GOT3 (cell line): ENCODE measurements at places on chromosomes 7 and 10.

DNA sequence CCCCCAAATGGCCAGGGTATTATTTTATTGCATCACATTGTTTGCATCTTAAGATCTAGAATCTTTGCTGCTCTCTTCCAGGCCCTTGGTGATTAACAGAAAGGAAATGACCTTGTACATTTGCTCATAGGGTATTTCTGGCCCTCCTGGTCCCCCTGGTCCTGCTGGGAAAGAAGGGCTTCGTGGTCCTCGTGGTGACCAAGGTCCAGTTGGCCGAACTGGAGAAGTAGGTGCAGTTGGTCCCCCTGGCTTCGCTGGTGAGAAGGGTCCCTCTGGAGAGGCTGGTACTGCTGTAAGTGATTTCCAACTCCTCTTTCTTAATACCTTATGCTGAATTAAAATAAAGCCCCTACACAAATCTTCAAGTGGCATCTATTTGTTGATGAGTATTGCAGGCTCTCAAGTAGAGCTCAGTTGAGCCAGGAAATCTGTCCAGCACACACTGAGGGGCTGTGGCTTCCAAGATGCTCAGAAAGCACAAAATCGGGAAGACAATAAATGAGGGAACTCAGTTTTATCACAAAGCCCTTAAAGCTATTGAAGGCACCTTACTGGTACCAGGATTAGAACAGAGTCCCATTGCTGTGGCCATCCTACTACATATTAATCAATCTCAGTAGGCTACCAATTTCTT is 28.2 kb downstream of the COL1A2 start:
- DNase-seq = no peak

- DNase-seq = no peak
Measured at GRCh38 chr10:70771311-70772194, 13.6 kb downstream of the TBATA start.

GRCh38 chr7:111638078-111638477 is 75.8 kb upstream of the IMMP2L start:
- no peak for DNase-seq

GRCh38 chr10:124447751-124448466 is 1.9 kb downstream of the NKX1-2 start:
- DNase-seq = no peak

- no peak for DNase-seq
Measured at GRCh38 chr10:10996966-10997620, 20.6 kb upstream of the CELF2 start.

GRCh38 chr10:6053816-6054631 is 8.1 kb downstream of the IL2RA start:
- DNase-seq = no peak

GRCh38 chr7:95389516-95389915 is 6.7 kb downstream of the PON3 start:
- no peak for DNase-seq

- DNase-seq = no peak
Measured at GRCh38 chr7:142500366-142500765, 242.5 kb upstream of the PRSS58 start.

DNA sequence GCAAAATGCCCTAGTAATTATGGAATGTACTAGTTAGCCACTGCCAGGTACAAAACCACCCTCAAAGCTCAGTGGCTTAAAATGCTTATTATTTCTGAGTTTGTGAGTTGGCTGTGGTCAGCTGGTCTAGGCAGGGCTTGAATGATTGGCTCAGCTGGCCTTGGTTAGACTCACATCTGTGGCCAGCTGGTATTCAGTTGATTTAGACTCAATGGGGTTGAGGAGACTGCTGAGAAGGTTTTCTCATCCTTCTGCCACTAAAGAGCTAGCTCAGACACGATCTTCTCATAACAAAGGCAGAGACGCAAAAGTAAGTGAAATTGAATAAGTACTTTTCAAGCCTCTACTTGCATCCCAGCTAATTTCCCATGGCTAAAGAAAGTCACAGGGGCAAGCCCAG is 57.1 kb upstream of the CYP2C18 start:
- DNase-seq = no peak

DNA sequence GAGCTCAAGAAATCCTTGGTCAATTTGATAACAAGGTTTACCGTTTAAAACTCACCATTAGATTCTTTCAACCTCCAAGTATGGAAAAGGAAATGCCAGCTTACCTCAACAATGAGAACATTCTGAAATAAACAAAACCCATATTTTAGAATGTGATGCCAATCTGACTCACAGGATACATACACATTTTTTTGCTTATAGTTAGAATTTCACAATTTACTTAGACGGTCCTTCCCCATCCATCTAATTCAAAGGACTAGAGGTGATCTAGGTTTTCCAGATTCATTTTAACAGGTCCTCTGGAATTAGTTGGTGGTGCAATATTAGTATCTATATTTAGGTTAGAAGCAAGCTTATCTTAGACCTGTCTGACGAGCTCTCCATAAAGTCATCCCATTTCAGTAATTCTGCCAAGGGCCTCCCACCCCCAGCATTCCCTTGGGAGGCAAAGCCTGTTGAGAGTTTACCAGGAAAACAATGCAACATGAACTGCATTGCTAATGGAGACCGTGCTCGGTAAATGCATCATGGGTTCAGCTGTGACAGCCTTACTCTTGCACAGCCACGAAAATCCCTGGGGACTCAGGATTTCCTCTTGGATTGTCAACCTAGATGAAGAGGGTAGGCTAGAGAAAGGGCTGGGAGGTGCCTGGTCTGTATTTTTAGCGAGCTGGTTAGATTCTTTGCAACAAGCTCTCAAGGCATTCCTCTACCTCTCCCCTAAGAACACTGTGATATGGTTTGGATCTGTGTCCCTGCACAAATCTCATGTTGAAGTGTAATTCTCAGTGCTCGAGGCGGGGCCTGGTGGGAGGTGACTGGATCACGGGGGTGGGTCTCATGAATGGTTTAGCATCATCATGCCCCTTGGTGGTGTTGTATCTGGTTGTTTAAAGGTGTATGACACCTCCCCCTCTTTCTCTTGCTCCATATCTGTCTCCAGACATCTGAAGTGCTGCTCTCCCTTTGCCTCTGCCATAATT is 93.8 kb downstream of the PRTFDC1 start:
- no peak for DNase-seq

DNA sequence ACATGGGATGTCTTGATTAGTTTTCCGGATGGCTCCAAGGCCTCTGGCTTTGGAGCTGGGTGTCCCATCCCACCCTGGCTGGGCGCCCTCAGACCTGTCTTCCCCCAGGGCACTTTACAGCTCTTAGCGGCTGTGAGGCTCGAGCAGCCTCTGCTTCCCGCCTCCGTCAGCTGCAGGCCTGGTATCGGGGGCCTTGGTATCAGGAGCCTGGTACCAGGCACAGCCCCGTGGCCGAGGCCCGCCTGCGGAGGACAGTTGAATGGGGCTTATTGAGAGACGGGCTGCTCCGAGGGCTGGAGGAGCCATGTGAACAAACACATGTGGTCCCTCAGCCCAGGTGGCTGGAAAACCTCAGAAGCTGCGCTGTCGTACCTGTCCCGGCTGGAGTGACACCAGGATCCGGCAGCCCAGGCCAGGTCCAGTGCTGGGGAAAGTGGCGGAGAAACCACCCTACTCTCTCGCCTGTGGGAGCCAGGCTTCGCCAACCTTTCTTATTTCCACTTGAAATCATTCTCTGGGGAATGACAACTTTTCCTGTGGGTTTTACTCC is 23.9 kb upstream of the AP5Z1 start:
- no peak for DNase-seq

DNA sequence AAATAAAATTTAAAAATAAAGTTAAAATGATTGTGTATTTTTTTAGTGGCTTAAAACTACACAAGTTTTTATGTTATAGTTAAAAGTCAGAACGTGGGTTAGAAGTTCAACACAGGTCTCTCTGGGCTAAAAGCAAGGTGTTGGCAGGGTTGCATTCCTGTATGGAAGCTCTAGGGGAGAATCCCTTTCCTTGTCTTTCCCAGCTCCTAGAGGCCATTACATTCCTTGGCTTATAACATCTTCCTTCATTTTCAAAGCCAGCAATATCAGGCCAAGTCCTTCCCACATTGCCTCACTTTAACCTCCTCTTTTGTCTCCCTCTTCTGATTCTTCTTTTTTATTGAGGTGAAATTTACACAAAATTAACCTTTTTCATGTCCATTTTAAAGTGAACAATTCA is 52.4 kb upstream of the EEPD1 start:
- DNase-seq = no peak

DNA sequence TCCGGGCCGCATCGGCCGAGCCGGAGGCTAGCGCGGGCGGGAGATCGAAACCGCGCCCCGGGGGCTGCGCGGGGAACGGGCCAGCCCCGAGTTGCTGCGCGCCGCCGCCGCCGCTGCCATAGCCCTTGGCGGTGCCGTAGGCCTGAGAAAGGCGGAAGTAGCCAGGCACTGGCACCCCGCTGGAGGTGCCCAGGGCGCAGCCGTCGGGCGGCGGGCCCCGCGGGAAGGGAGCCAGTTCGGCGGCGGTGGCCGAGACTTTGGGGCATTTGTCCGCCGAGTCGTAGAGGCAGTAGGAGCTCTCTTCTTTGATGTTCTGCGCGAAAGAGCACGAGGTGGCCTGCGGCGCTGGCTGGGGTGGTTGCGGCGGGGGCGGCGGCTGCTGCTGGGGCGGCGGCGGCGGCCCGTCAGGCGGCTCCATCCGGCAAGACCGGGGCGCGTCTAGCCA is 587 bp downstream of the HOXA10 start:
- DNase-seq = no peak

- DNase-seq = no peak
Measured at GRCh38 chr10:20674926-20675325, 222.2 kb downstream of the NEBL start.

DNA sequence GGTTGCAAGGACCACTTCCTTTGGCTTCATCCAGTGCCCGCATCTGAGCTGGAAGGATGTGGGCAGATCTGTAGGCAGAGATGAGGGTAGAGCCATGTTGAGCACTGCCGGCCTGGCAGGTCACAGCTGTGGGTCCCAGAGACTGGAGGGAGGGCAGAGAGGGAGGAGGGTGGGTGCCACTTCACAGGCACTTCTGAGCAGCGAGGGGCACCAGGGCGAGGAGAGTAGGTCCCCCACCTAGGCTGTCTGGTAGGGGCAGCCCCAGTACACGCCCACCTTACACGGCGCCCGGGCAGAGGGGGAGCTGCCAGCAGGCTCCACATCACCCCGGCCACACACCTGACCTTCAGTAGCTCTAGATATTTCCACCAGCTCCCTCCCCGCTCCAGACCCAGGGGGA is 473.0 kb upstream of the FOXK1 start:
- DNase-seq = no peak

DNA sequence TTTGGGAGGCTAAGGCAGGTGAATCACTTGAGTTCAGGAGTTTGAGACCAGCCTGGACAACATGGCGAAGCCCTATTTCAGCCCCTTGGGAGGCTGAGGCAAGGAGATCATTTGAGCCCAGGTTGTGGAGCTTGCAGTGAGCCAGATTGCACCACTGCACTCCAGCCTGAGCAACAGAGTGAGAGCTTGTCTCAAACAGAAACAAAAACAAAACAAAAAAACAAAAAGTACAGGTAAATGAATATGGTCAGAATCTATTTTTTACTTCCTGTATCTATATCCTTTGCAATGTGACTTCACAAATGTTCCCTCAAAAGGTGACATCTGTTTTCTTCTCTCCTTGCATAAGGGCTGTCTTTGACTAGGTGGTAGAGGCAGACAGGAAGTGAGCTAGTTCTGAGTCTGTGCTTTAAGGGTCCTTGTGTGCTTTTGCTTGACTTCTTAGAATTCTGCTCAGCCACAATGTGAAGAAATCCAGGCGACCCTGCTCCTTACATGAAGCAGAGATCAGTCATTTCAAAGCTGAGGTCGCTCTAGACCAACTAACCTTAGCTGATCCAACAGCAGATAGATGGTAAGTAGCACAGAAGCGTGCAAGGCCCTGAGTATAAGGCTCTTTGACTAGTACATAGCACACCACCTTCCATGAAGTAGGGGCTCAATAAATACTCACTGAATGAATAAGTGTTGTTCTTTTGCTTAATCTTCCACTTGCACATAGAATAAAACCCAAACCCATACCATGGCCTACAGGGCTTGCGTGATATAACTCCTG is 423.2 kb upstream of the PCDH15 start:
- no peak for DNase-seq

- DNase-seq = no peak
Measured at GRCh38 chr10:45255706-45256105, 59.7 kb downstream of the OR13A1 start.

- no peak for DNase-seq
Measured at GRCh38 chr7:155724327-155725005, 80.0 kb downstream of the RBM33 start.

GRCh38 chr7:54596747-54597146 is 54.6 kb downstream of the VSTM2A start:
- no peak for DNase-seq

GRCh38 chr7:136018104-136018503 is 40.9 kb upstream of the MTPN start:
- DNase-seq = no peak

- DNase-seq = no peak
Measured at GRCh38 chr7:137606061-137606674, 240.6 kb downstream of the DGKI start.

DNA sequence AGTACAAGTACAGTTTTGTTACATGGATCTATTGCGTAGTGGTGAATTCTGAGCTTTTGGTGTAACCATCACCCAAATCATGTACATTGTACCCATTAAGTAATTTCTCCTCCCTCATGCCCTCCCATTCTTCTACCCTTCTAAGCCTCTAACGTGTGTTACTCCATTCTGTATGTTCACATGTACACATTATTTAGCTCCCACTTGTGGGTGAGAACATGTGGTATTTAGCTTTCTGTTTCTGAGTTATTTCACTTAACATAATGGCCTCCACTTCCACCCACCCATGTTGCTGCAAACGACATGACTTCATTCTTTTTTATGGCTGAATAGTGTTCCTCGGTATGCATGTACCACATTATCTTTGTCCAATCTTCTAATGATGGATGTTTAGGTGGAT is 251.3 kb downstream of the CAMK1D start:
- DNase-seq = no peak

GRCh38 chr7:14786314-14786895 is 116.1 kb downstream of the DGKB start:
- no peak for DNase-seq

DNA sequence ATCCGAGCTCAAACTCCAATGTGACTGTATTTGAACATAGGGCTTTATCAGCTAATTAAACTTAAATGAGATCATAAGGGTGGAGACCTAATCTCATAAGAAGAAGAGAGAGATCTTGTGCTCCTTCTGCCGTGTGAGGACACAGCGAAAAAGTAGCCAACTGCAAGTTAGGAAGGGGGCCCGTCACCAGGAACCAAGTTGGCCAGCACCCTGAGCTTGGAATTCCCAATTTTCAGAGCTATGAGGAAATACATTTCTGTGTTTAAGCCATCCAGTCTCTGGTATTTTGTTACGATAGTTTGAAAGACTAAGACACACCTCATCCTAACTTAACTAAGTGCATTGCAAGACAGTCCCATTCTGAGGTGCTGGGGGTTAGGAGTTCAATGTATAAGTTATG is 14.1 kb upstream of the WDR86 start:
- DNase-seq = no peak
